ENCODE measurements at places on chromosomes 16 and 17. TPM values are rescaled to one million over a fixed set of nuclear protein-coding genes. Genes with fewer than 3 reads are reported as not detected.

GRCh38 chr16:15792563-15792971 is 64.3 kb downstream of the MYH11 start:
- no peaks in the 10 kb centered on the region for H3K27me3 ChIP-seq
- H3K4me3 ChIP-seq: no peak overlapping the region
- H3K36me3 ChIP-seq: no peaks in the 10 kb centered on the region
- DNase-seq: no peak

- H3K27ac ChIP-seq: no peak overlapping the region
- no peak for DNase-seq
- H3K4me3 ChIP-seq: no peak overlapping the region
- H3K27me3 ChIP-seq: no peaks in the 10 kb centered on the region
These were observed 48.5 kb upstream of the HS3ST2 start for GRCh38 chr16:22765479-22765878.

MARVELD3 gene
- total RNA-seq: 4.7 TPM

DNA sequence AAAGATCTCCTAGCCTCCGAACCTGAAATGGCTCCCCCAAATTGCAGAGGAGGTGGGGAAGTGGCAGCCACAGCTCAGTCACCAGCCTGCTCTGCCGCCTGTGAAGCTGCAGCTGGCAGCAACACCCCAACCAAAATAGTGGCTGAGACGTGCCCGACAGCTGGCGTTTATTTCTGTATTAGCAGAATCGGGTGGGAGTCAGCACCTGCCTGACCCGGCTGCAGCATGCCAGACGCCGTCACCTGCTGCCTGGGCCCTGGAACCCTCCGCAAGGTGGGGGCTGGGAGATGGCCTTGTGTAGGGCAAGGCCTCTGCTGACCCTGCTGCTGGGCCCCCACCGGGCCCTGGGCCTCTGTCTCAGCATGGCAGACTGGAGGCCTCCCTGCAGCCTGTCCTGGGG is 17.5 kb upstream of the PABPN1L start:
- no peaks in the 10 kb centered on the region for H3K36me3 ChIP-seq
- no peaks in the 10 kb centered on the region for H3K27me3 ChIP-seq
- no peak overlapping the region for H3K4me3 ChIP-seq
- H3K4me1 ChIP-seq: peaks cover 27% of the 10 kb centered on the region
- DNase-seq: no peak

DNA sequence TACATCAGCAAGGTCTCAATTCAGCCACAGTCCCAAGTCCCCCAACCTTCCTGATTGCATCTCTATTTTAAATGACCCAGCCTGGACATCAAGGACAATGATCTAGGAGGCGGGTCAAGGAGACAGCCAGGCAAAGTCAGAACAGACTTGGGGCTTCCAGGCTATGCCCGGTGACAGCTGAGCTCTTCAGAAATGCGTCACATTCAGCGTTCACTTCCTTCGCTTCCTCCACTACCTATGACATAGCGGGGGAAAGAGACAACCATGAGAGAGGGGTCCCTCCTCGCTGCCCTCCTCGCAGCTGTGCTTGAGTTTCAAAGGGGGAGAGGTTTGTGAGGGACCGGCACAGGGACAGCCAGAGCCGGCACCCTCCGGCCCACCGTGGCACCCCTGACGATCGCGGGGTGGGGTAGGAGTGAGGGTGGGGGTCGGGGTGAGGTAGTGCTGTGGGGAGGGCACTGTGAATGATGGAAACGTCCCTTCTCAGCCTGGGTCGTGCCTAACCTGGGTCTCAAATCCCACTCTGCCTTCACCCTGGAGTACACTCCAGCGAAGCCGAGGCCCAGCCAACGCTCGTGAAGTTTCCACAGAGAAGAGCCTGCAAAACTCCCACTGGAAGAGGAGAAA is 12.3 kb upstream of the LGALS3BP start:
- H3K27ac ChIP-seq: no peak overlapping the region
- no peak overlapping the region for H3K4me3 ChIP-seq
- H3K36me3 ChIP-seq: peaks cover 37% of the 10 kb centered on the region
- no peaks in the 10 kb centered on the region for H3K27me3 ChIP-seq
- no peak for DNase-seq

- H3K36me3 ChIP-seq: no peaks in the 10 kb centered on the region
- H3K4me1 ChIP-seq: no peaks in the 10 kb centered on the region
- H3K27ac ChIP-seq: no peak overlapping the region
- DNase-seq: no peak
These were observed 7.2 kb downstream of the ADORA2B start for GRCh38 chr17:15952048-15952532.

DNA sequence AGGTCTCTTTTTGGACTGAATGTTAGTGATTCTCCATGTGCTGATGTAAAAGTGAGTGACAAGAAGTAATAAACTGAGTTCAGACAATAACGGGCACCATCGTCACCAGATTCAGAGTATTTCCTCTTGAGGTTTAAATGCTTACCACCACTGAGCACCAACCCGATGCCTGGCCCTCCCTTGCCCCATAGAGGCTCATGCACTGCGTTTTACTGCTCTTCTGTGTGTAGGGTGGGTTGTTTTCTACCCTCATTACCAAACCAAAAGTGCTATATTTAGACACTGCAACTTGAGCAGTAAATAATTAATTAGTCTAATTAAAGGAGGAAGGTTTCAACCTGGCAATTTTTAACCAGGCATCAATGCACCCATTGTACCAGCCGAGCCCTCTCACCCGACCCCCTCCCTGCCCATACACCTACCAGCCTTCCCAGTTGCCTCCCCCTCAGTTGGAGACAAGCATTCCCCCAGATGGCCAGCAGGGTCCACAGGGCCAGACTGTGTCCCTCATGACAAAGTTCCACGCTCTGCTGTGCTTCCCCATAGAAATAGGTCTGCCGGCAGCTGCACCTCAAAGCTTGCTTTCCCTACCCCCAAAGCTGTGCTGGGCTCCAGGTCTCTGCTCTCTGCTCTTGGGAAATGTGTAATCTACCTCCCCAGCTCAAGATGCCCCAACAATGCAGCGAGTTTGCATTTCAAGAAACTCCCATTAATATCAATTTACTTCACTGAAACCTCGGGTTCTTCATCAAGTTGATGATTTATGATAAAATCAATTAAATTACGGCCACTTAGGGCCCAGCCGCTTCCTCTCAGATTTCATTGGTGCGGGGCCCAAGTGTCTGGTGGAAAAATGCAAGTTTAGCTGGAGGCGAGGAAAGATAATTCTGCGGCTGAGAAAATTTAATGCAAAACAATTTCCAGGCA is 16.0 kb downstream of the HOXB4 start:
- no peak overlapping the region for H3K4me3 ChIP-seq
- H3K27ac ChIP-seq: no peak overlapping the region
- H3K36me3 ChIP-seq: no peaks in the 10 kb centered on the region
- peaks cover 4% of the 10 kb centered on the region for H3K27me3 ChIP-seq
- DNase-seq: no peak
